ENCODE measurements at places on chromosomes 6 and 20.

- peak; percentile 28 for DNase-seq
These were observed 59.9 kb downstream of the HTR1B start for GRCh38 chr6:77403424-77403823.

DNA sequence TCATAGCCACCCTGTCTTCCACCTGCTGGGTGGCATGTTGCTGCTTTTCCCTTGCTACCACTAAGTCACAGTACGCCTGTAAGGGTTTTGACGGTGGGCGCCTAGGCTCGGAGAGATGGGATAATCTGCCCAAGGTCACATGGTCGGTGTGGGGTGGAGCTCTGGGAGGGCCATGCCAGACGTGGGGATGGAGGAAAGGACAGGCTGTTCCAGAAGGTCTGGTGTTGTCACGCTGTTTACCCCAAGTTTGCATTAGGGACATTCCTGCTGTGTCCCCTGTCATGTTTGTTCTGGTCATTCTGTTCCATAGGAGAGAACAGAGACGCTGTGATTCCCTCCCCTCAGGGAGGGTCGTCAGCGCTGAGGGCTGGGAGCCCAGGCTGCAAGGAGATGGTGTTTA lies 16.1 kb downstream of the IP6K3 start:
- no peak for DNase-seq

- DNase-seq = peak; percentile 84
These were observed 2.0 kb downstream of the FNDC1 start for GRCh38 chr6:159170999-159171712.

DNA sequence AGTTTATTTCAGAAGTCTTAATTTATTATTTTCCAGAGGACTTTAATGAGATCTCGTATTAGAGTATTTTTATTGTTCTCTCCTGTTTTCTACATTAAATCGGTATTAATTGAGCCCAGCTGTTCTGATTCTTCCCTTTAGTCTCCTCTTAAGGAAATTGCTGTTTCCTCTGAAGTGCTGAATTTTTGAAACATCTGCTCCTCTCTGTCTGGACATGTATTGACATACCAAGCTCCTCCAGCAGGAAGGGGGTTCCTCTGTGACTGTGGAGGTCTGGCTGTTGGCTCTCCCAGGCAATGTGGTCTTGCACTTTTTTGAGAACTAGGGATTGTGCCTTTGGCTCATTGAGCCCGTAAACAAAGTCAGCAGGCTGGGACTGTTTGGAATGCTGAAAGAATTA lies 74.9 kb downstream of the MAP3K4 start:
- DNase-seq = peak; percentile 21

DNA sequence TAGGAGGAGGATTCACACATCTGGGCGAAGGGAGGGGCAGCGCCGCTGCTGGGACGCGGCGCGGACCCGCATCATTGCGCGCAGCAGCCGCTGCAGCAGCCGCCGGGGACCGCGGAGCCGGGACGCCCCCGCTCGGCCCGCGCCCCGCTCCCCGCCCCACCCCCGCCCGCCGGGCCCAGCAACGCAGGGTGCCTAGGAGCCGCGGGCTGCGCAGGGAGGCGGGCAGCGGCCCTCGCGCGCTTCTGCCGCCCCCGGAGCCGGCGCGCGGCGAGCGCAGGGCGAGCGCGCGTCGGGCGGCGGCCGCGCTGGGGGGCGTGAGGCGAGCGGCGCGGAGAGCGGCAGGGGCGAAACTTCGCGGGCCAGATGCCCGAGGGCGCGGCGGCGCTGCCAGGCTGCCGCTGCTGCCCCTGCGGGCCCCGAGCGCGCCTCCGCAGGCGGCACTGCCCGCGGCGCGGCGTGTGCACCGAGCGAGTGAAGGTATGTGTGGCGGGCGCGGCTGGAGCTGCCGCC lies at the start of gene NKAIN2:
TSS of gene NKAIN2 (plus strand) at position 362 of the 510 bp plus-strand sequence.
- DNase-seq = peak; percentile 26

- peak; percentile 63 for DNase-seq
These were observed 12.7 kb upstream of the EFHC1 start for GRCh38 chr6:52407467-52407866.

- no peak for DNase-seq
These were observed 23.6 kb upstream of the THEMIS start for GRCh38 chr6:127924440-127924839.

- peak; percentile 25 for DNase-seq
These were observed 10.2 kb downstream of the UNC5CL start for GRCh38 chr6:41028561-41029412.

DNA sequence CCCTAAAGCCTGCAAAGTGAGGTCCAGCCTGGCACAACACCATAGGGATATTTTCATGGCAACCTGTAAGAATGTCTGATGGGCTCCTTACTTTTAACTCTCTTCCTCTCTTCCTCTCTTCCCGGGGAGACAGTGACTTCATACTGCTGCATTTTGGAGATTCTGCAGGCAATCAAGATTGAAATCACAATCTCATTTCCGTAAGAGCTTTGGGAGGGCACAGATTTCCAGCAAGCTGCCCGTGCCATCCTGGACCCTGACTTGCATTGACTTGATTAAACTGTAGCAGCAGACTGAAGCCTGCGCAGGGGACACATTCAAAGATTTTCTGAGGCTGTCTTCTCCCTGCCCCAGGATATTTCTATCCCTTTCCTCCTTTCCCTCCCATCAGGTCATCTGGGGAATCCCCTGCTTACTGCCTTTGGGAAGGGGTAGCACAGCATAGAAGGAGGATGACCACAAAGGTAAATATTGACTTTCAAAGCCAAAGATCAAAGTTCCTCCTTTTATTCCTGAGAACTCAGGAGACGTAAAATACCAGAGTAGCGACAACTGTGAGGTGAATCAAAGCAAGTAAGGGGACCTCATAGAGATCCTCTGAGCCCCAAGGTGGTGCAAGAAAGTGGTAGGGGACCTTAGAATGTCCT lies 504.0 kb upstream of the ARID1B start:
- DNase-seq = no peak

DNA sequence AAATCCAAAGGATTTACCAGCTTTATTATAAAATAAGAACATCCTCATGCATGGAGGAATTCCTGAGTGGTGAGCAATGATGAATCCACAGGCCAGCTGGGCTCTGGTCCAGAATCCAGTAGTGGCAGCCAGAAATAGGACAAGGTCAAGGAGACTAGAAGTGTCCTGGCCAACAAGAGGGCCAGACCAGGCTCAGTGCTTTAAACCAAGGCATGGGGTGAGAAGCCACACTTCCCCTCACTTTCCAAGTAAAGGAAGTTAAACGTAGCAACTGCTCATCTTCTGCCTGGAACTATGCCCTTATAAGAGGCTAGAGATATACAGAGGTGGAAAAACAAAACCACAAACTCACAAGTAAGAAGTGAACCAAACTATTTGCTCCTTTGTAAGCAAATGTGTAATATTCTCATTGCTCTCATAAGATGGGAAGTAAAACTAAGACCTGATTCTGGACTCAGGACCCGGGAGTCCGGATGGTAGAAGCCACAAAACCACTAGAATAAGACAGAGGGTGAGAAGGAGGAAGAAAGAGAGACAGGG lies 253.2 kb downstream of the UST start:
- peak; percentile 77 for DNase-seq

- peak; percentile 92 for DNase-seq
These were observed 6.7 kb upstream of the IFT52 start for GRCh38 chr20:43583982-43584432.

DNA sequence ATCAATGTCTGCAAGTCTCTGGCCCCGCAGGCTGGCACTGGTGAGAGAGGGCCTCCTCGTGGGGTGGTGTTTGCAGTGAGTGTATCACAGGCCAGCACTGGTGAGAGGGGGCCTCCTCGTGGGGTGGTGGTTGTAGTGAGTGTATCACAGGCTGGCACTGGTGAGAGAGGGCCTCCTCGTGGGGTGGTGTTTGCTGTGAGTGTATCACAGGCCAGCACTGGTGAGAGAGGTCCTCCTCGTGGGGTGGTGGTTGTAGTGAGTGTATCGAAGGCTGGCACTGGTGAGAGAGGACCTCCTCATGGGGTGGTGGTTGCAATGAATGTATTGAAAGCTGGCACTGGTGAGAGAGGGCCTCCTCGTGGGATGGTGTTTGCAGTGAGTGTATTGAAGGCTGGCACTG lies 53.3 kb upstream of the SLC22A1 start:
- DNase-seq = no peak

DNA sequence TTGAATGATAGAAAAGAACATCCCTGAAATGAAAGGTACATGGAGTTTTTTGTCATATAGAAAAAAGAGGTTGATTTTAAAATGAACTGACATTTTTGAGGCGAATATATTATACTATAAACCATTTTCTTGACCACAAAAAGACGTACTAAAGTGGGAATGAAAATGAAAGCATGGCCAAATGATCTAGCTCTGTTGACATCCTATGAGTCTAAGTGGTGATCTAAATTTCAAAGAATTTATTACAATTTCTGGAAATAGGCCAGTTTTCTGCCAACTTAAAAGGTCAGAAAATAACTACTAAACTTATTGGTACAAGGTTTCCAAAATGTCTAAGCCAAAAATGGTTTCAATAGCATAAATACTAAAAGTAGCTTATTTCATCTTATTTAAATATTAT lies 536.8 kb downstream of the EYS start:
- no peak for DNase-seq

- peak; percentile 25 for DNase-seq
These were observed 103.2 kb upstream of the SUPT3H start for GRCh38 chr6:45480752-45481415.

DNA sequence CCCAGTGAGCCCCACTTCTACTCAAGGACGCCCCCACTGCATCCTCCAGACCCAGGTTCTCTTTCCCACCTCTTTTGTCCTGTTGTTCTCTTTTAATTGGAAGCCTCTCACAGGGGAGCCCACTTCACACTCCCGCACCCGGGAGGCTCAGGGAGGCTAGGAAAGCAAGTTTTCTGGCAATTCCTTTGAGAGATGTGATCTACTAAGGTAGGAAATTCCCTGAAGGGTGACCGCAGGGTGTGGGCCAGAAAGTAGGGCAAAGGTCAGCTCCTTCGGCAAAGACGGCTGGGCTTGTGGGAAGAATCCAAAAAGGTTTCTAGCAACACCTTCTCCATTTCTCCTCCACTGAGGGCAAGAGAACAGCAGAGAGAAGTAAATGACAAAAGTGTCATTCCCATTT lies 98.1 kb upstream of the PTPN1 start:
- DNase-seq = no peak

DNA sequence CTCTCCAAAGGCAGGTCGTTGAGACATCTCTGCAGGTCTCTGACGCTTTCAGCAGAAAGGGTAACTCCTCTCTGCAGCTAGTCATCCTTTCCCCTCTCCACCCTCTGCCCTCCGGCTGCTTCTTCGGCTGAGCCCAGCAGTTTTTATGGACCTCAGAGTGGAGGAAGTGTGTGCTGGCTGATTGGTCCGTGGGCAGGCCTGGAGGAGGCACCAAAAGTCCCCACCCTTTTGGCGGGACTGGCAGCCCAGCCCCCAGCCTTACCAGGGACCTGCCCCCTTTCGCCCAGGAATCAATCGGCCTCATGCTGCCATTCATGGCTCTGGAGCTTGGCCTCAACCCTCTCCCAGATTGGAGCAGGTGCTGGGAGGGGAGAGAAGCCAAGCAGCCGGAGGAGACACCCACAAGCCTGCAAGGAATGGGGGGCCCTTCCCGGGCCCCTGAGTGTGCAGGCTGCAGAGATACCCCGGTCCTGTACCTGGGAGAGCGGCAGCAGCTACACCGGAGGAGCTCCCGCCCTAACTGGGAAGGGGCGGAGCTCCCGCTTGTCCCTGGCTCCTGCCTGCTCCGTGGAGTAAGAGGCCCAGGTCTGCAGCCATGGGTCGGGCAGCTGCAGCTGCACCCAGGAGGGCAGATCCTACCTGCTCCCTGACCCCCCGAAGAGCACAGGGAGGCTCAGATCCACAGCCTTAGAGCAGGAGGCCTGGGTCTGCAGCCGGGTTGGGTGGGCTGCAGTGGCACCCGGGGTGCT lies 170.3 kb upstream of the SOX4 start:
- DNase-seq = no peak

DNA sequence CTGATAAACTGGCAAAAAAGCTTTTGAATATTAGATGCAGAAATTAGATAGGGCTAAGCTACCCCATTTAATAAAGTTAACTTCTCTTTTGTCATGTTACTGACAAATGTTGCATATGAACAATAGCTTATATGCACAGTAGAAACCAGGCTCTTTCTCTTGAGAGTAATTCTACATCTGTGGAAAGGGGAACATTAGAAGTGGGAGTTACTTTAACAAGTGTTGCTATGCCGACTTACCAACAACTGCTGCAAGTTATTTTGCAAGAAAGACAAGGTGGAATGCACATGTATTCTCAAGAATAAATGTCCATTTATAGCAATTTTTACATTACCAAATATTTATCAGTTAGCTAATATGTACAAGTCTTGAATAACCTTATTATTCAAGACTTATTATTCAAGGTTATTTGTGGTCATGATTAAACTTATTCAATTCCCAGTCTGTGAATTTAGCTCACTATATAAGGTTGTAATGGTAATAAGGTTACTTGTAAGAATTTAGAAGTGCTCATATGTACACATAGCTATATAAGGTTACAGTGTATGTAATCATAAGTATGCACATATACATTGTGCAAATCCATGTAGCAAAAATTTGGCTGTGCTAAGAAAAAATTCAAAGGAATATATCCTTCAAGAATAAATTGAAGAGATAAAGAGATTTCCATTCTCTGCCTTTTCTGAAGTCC lies 38.3 kb downstream of the ADGRG6 start:
- DNase-seq = no peak

DNA sequence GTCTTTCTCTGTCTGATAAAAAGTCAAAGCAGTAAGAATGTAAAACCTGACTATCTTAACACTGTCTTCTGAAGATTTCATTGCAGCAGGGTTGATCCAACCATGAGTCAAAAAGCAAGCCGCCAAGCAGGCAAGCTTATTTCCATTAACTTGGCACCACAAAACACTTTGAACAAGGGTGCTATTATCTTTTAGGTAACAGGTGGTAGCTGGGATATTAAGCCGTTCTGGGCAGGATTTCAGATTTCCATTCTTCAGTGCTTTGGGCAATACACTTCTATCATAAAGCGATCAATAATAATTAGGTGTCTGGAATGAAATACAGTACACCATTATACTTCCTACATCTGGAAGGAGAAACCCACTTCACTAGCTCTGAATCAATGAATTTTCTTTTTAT lies 181.9 kb downstream of the TBC1D7 start:
- DNase-seq = no peak

GRCh38 chr6:2625581-2625980 lies 125.1 kb downstream of the MYLK4 start:
- DNase-seq = no peak

GRCh38 chr6:130758813-130759212 lies 68.4 kb upstream of the SMLR1 start:
- no peak for DNase-seq

GRCh38 chr6:110958329-110959192 lies at the start of gene GTF3C6:
GTF3C6 (plus strand) TSS chr6:110958706; CDS start chr6:110958770, 64 bp downstream.
- peak; percentile 94 for DNase-seq

GRCh38 chr6:167736486-167737204 lies 90.1 kb upstream of the AFDN start:
- no peak for DNase-seq

DNA sequence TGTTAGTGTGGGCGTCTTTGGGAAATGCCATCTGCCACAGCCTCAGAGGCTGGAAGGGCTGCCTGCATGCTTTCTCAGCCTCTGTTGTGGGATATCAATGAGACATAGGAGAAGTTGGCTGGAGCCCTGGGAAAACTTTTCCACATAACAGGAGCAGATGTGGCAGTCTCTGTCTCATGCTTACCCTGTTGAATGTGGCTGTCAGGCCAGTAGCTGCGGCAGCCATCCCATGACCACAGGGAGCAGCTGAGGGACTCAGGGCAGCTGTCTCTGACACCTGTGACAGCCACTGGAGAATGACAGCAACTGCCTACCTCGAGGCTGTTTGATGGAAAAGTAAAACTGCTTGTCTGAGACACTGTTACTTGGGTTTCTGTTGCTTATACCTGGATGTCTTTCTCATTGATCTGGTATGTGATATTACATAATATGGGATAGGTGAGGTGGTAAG lies 64.4 kb downstream of the TULP4 start:
- peak; percentile 85 for DNase-seq

- no peak for DNase-seq
These were observed 24.2 kb downstream of the POFUT1 start for GRCh38 chr20:32231847-32232246.
